Activated CD8-positive, alpha-beta memory T cell treated with anti-CD3 and anti-CD28 coated beads for 1 hour (primary cell): ENCODE measurements at places on chromosomes 2 and 18.

DNA sequence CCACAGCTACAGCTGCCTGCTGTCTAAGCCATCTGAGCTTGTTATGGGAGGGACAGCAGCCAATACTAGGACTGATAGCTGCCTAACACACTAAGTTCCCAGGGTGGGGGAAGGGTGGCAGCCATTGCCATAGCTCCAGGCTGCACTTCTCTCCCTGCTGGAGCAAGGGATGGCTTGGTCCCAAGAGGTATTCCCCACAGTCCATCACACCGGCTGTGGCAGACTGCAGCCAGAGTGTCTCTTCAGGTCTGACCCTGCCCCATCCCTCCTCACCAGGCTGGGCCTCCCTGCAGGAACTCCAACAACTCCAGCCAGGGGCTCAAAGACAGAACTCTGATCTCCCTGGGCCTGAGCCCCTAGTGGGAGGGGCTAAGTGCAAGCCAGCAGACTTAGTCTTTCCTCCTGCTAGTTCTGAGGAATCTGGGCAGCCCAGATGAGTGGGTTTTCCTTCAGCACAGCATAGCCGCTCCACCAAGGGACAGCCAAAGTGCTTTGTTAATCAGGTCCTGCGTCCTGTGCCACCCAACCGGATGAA, 632.1 kb downstream of the SOCS6 start:
- DNase-seq = no peak

GRCh38 chr2:150339951-150340350, 147.5 kb downstream of the RND3 start:
- no peak for DNase-seq

DNA sequence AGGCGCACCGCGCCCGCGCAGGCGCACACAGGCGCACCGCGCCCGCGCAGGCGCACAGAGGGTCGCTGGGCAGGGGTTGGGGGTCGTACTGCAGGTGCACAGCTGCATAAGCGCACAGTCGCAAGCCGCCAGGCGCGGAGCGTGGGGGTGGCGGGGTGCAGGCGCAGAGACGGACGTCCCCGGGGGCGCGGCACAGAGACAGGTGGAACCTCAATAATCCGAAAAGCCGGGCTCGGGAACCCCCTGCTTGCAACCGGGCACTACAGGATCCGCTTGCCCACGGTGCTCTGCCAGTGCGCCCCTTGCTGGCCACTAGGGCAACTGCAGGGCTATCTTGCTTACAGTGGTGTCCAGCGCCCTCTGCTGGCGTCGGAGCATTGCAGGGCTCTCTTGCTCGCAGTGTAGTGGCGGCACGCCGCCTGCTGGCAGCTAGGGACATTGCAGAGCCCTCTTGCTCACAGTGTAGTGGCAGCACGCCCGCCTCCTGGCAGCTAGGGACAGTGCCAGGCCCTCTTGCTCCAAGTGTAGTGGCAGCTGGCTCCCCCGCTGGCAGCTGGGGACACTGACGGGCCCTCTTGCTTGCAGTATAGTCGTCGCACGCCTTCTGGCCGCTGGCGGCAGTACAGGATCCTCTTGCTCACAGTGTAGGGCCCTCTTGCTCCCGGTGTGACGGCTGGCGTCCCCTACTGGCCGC, 34.9 kb downstream of the FAM110C start:
- DNase-seq = no peak

DNA sequence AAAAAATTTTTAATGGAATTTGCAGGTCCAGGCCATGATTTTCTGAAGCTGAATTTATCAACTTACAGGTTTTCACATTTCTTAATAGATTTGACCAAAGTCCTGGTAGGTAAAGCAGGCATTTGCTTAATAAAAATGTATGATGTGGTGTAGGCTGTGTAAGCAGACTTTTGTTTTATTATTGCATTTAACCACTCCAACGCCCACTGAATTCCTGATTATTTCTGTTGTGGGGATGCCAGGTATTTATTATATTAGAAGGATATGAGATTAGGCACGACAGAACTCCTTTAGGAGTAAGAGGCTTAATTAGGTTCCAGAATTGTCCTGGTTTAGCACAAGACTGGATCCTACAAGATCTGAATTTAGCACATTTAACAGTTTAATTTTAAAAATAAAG, 111.1 kb downstream of the ADCYAP1 start:
- DNase-seq = no peak

DNA sequence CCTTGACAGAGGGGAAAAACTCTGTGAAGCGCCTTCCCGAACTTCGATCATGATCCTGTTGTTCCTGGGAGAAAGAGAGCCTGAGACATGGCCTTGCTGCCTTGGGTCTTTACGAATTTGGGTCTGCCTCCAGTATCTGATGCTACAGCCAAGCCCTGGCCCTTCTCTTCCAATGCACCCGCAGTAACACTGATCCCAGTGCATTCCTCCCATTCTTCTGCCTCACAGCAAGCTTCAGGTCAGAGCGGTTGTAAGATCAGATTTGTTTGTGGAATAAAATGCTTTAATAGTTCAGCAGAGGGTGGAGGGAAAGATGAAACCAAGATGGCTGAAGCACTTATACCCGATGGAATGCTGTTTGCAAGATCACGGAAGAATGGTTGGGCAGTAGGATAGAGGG, 196.7 kb upstream of the SIX2 start:
- DNase-seq = no peak

DNA sequence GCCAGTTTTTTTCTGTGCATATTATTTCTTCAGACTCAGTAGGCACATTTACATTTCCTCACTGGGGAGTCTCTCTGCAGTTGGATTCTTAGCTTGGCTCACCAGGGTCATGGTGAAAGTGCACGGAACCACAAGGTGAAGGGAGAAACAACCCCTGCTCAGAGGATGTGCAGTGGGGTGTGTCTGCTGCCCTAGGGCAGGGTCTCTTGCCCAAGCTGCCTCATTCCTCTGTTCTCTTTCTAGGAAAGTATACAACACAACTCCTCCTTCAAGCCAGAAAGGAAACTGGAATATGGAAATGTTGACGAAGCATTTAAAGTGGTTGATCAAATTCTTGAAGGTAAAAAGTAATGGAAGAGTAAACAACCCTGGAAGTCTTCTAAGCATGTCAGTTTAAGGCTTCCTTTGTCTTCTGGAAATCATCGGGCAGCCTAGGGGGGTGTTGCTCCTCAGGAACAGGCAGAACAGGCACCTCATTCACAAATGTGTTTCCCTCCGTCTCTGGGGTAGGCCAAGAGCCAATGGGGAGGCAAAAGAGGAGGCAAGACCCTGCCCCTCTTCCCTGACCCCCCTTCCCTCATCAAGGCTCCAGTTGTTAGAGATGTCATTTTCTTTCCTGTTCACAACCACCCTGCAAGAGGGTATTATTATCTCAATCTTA, 41.4 kb downstream of the AOX1 start:
- DNase-seq = no peak

- no peak for DNase-seq
These were observed 11.0 kb downstream of the CPSF3 start for GRCh38 chr2:9434489-9434888.

DNA sequence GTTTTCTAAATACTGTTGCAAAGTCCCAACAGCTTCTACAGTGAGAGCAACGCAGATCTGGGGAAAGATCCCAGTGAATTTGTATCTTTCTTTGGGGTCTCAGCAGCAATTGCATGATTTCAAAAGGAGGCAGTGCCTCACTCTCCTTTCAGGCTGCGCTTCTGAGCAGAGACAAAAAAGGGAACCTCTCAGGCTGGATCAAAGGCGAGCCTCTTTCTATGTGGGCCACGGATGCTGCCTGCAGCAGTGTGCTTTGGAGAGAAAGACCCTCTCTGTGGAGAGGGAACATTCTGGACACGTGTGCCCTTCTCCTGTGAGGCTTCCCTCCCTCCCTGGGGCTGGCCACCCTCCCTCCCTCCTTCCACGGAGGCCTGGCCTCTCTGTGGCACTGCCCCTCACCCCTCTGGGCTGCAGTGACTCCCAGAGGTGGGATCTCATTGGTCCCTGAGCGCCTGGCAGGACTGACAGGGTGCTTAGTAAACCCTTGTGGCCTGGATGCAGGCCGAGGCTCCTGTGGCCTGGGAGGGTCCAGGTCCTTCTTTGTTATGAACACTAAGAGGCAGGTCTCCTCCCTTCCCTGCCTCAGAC, 21.6 kb upstream of the PDIA6 start:
- no peak for DNase-seq

DNA sequence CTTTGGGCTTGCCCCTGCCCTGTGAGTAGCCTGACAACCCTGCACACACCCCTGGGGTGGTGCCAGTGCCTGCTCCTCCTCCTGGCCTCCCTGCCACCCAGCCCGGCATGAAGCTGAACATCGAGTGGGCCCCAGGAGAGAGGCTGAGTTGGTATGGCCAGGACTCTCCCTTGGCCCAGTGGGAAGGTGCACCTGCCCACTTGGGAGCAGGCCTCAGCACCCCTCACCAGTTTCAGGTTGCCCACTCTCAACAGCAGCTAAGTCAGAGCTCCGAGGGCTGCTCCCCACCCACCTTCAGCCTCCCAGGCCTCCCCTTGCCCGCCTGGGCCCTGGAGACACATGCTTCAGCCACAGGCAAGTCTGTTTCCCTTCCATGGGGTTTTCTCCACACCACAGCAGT, 203.1 kb downstream of the KLHL29 start:
- DNase-seq = no peak
